CD4-positive, CD25-positive, alpha-beta regulatory T cell (primary cell): ENCODE measurements at places on chromosomes 4 and X.

- DNase-seq = no peak
- H3K36me3 ChIP-seq = peaks cover 6% of the 10 kb centered on the region
These were observed 5.5 kb downstream of the PNPLA4 start for GRCh38 chrX:7921750-7922149.

GRCh38 chr4:185309770-185310169, 86.0 kb downstream of the LRP2BP start:
- no peak overlapping the region for H3K4me3 ChIP-seq
- H3K4me1 ChIP-seq = no peaks in the 10 kb centered on the region
- H3K27ac ChIP-seq = no peak overlapping the region
- no peaks in the 10 kb centered on the region for H3K27me3 ChIP-seq
- H3K36me3 ChIP-seq = peaks cover 28% of the 10 kb centered on the region

GRCh38 chr4:108888769-108889168, 125.9 kb upstream of the ETNPPL start:
- H3K4me3 ChIP-seq = no peak overlapping the region
- no peaks in the 10 kb centered on the region for H3K36me3 ChIP-seq
- no peak for DNase-seq
- H3K4me1 ChIP-seq = no peaks in the 10 kb centered on the region

DNA sequence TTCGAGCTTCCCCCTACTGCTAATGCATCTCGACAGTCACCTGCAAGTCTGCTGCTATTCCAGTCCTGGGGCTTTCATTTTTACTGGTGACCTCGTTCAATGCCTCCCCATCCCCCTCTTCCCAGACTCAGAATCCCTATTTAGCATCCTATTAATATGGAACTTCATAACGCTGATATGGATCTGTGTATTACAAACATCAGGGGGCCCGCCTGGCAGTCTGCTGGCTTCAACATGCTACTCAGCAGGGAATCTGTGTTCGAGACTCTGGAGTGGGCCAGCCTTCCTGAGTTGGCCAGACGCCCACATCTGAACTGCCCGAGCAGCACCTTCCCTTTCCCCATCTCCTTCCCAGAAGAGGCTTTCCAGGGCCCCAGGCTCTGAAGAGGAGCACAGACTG, 173.9 kb upstream of the PPARGC1A start:
- H3K4me1 ChIP-seq = no peaks in the 10 kb centered on the region
- no peak overlapping the region for H3K27ac ChIP-seq
- no peaks in the 10 kb centered on the region for H3K27me3 ChIP-seq

DNA sequence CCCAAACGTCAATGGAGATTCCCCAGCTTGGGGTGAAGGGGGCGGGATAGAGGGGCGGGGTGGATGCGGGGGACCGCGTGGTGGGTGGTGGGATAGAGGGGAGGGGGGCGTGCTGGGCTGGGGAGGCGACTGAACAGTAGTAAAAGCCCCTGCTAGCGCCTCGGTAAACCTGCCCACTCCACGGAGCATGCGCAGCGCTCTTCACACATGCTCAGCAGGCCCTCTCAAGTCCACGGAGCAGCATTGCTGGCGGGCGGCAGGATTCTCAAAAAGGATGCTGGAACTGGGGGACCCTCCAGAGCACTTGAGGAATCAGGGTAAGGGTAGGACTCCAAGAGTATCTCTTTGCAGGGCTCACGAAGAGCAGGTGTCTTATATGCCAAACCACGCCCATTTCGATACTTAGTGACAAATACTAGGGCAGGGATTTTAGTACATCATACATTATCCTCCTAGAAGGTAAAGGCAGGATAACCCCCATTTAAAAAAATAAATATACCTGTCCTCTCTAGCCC, 378 bp upstream of the RPS6KA6 start:
- H3K27me3 ChIP-seq = no peaks in the 10 kb centered on the region
- no peak for DNase-seq
- H3K27ac ChIP-seq = no peak overlapping the region
- no peaks in the 10 kb centered on the region for H3K4me1 ChIP-seq

DNA sequence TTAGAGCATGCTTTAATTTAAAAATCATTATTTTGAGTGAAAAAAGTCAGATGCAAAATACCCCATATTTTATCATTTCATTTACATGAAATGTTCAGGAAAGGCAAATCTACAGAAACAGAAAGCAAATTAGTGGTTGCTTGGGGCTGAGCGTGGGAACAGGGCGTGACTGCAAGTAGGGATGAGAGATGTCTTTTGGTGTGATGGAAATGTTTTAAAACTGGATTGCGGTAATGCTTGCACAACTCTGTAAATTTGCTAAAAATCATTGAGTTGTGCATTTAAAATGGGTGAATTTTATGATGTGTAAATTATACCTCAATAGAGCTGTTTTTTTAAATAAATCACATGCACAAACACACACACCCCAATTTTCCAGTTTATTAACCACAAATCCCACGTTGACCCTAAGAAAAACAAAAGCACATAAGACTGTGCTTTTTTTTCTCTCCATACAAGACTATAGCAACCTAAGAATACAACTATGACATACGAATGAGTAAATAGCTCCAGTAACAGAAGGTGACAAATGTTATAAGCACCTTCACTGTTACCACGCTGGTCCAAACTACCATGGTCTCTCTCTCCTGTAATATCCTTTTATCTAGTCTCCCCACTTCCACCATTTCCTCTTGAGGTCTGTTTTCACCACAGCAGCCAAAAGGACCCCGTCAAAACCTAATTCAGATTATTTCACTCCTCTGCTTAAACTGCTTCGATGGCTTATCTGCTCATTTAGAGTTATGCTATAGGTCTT, 37.2 kb downstream of the FRMD7 start:
- no peak overlapping the region for H3K4me3 ChIP-seq

GRCh38 chrX:109384699-109385098, 97.2 kb downstream of the GUCY2F start:
- H3K4me1 ChIP-seq = no peaks in the 10 kb centered on the region
- H3K36me3 ChIP-seq = no peaks in the 10 kb centered on the region
- H3K27me3 ChIP-seq = no peaks in the 10 kb centered on the region
- DNase-seq = no peak

DNA sequence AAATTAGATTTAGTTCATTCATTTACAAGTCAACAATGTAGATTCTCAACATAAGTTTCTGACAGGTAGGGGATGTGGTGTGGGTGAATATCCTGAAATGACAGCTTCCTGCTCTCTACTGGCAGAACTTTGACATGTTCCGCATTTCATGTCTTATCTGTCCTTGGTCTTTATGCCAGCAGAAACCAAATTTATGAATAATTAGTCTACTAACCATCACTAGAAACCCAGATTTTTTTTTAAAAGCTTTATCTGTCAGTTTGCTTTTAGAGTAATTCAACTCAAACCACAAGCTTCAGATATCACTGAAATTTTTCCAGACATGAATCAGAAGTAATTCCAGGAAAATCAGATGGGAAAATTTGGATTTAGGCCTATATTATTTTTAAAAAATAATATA, 17.9 kb downstream of the COQ2 start:
- H3K4me1 ChIP-seq = peaks cover 5% of the 10 kb centered on the region
- H3K36me3 ChIP-seq = peaks cover 9% of the 10 kb centered on the region
- H3K27me3 ChIP-seq = no peaks in the 10 kb centered on the region
